Stimulated activated CD4-positive, alpha-beta T cell treated with anti-CD3 and anti-CD28 coated beads, Interleukin-1b, Interleukin-23, amount 100 ng/mL, for 24 hours (primary cell): ENCODE measurements at places on chromosomes 6 and 20.

DNA sequence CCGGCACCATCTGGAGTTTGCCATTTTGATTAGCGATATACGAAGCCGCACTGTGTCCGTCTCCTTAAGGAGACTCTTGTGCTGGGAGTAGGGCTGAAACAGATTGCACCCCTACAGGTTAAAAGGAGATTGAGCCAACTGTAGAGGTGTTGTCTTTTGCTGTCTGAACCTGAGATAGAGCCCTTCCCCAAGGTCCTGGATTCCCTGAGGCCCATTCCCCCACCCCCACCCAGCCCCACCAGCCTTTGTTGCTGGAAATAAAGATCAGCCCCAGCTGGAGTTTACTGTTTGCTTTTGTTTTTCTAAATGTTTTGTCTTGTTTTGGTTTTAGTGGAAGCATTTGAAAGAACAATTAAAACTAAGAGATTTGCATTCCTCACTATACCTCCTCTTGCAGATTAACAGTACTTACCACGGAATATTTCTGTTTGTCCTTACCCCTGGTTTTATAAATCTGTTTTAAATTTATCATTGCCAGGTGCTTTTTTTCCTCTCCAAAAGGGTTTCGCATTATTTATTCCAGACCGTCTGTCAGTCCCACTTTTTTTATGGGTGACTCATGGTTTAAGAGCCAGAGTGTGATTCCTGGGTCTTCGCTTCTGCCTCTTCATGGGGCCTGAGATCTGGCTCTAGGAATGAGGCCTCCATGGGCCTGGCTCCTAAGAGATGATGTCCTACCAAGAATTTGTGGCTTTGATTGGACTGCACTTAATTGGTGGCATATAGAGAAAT, 169.2 kb downstream of the DTNBP1 start:
- no peak for DNase-seq

- no peak for DNase-seq
These were observed 2.7 kb upstream of the TUBB2A start for GRCh38 chr6:3159805-3160781.

- DNase-seq, result no peak
These were observed 5.6 kb upstream of the TREML4 start for GRCh38 chr6:41222513-41222912.

- DNase-seq, result no peak
These were observed 1.7 kb upstream of the PIM1 start for GRCh38 chr6:37168163-37168758.

DNA sequence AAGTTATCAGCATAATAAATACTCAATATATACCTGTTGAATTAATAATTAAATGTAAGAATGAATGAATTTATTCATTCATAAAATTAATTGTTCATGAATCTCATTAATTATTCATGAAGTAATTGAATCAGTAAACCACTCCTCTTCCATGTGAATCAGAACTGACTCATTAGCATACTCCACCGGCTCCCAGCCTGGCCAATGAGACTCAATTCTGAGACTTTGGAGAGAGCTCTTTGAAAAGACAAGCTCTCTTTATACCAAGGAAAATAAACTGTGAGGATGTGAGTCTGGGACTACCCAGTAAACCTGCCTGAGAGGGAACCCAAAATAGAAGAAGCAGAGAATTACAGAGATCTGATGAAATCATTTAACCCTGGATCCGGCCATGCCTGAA, 8.4 kb upstream of the SLC2A10 start:
- no peak for DNase-seq

DNA sequence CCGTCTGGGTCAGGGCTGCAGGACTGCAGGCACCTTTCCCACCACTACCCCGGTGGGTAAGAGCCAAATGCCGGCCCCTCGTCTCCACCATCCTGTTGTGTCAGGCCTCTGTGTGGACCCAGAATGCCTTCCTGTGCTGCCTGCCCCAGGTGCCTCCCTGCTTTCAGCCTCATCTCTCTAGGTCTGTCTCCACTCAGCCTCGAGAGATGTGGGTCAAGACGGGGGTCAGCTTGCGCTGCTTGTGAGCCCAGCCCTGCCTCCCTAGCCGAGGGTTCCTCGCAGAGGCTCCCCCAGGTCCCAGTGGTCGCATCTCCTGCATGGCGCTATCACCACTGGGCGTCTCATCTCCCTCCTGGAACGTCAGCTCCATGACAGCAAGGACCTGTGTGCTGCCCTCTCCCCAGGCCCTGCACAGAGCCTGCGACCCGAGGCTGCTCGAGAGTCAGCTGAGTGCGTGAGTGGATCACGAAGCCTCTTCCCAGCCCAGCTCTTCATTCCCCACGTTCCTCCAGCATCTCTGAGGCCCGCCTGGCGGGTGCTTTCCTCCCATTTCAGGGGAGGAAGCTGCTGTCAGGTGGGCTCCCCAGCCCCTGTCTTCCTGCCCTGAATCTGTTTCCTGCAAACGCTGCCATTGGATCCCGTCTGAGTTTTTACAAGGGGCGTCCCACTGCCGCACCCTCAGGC, 38.7 kb upstream of the ZBP1 start:
- no peak for DNase-seq

- DNase-seq, result no peak
These were observed 39.6 kb upstream of the MLN start for GRCh38 chr6:33843131-33844121.

- DNase-seq, result no peak
These were observed 570.7 kb downstream of the HTR1B start for GRCh38 chr6:76892542-76892941.

DNA sequence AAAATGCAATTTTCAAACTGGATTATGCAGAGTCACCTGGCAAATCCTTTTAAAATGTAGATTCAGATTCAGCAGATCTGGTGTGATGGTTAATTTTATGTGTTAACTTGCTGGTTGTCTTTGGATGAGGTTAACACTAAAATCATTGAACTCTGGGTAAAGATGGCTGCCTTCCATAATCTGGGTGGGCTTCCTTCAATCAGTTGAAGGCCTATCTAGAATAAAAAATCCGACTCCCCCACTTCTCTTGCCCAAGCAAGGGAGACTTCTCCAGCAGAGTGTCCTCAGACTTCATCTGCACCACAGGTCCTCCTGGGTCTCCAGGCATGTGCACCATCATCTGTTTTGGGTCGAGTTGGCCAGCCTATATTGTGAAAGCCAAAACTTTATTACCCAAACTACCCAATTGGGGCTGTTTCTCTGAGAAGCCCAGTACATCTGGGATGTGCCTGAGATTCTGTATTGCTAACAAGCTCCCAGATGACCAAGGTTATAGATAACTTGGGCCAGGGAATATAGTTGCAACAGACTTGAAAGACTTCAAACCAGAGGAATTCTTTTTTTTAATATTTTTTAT, 1.6 kb upstream of the SLC17A5 start:
- no peak for DNase-seq

DNA sequence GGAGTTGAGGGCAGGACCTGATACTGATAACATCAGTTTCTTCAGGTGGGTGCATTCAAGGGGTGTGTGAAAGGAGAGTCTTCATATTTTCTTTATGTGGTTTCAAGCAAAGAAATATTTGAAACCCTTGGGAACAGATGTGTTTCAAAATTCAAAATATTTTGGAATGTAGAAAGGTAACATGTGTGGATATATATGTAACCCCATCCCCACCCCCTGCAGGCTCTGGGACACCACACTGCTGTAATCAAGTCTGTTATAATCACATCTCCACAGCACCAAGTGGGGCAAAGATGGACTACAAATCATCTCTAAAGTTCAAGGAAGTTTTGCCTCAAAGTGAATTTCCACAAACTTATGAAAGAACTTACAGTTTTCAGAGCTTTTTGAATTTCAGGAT, 41.1 kb downstream of the CLIC5 start:
- no peak for DNase-seq

GRCh38 chr6:43784049-43784855, 14.2 kb downstream of the VEGFA start:
- no peak for DNase-seq

- no peak for DNase-seq
These were observed 1.1 kb upstream of the SLC22A23 start for GRCh38 chr6:3457710-3458602.

DNA sequence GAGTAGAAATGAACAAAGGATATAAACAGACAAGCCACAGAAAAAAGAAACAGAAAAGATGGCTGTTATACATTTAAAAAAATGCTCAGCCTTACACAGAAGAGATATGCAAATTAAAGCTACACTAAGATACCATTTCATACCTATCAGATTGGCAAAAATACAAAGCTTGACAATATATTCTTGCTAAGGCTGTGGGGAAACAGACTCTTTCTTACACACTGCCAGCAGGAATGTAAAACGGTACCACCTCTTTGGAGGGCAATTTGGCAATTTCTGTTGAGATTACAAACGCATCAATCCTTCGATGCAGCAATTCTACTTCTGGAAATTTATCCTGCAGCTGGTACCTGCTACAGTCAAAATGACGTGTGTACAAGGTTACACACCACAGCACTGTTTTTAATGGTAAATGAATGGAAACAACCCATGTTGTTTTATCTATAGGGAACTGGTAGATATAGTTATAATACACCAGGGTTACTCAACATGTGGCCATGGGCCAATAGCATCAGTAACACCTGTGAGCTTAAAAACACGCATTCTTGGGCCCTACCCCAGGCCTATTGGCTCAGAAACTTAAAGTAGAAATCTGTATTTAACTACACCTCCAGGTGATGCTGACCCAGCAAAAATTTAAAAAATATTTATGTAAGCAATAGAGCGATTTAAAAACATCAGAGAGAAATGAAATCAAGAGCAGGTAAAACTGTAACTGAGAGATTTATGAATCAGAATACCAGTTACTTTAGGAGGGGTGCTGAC, 53.3 kb downstream of the TRAM2 start:
- no peak for DNase-seq

DNA sequence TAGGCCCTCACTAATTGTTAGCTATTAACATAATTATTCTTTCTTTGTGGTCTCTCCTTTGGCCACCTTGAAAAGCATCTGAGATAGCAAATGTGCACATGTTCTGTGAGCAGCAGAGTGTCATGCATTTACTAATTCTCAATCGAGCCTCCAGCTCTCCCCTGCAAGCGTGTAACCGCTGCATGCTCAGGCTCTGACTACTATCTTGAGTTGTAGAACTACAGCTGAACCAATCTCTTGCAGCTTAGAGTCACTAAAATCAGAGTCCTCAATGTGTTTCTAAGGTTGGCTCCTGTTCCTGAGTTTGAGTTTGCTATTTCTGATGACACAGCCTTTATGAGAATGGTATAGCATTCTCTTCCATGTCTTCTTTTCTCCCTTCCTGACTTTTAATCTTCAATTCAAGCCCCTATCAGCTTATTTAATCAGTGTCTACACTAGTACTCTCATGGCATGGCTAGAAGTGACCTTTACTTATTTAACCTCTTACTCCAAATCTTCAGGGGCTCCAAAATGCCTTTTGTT, 65.5 kb downstream of the PPP1R3G start:
- DNase-seq, result no peak

- DNase-seq, result no peak
These were observed 259.9 kb downstream of the GJA1 start for GRCh38 chr6:121695329-121695728.

DNA sequence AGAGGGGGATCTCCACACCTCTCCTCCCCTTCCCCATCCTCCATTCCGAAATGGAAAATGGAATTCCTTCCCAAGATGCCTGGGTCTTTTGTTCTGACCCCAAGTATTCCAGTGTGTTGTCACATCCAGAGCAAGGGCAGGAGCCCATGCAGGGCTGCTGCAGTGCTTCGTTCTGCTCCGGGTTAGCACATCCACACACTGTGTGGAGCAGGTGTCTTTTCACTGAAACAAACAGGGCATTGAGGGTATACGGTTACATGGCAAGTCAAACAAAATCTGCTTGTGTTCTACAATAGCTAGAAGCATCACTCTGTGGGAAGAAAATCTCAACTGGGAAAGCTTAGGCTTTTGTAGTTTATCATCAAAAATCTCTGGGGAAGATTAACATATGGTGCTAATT, 56.9 kb downstream of the LYRM2 start:
- DNase-seq, result no peak

DNA sequence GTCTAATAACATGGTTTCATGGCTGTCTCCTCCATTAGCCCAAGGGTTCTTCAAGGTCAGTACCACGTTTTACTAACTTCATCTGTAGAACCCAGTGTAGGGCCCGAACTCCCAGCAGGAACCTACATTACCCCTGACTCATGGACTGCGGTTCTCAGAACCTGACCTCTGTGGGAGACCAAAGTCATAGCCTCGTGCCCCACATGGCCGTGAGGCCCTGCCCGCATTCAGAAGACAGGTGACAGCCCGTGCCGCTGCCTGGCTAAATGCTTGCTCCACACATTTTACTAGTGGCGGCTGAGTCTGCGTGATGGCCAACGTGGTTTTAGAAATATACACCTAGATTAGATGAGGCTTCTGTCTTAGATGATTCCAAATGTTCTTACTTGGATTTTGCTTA, 94.9 kb downstream of the CDH4 start:
- DNase-seq, result no peak

GRCh38 chr6:452301-453067, 60.9 kb downstream of the IRF4 start:
- DNase-seq, result no peak

- DNase-seq, result no peak
These were observed 29.4 kb upstream of the KIF3B start for GRCh38 chr20:32248043-32248442.

- DNase-seq, result no peak
These were observed 7.1 kb upstream of the AFDN start for GRCh38 chr6:167819576-167819975.

DNA sequence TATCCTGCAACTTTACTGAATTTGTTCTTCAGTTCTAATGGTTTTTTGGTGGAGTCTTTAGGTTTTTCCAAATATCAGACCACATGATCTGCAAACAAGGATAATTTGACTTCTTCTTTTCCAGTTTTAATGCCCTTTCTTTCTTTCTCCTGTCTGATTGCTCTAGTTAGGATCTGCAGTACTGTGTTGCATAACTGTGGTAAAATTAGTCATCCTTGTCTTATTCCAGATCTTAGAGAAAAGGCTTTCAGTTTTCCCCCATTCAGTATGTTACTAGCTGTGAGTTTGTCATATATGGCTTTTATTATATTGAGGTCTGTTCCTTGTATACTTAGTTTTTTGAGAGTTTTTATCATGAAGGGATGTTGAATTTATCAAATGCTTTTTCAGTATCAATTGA, 4.3 kb downstream of the MICA start:
- no peak for DNase-seq

- no peak for DNase-seq
These were observed 72.7 kb upstream of the GATA5 start for GRCh38 chr20:62548471-62548870.

GRCh38 chr6:157013649-157014304, 236.6 kb downstream of the ARID1B start:
- DNase-seq, result no peak

DNA sequence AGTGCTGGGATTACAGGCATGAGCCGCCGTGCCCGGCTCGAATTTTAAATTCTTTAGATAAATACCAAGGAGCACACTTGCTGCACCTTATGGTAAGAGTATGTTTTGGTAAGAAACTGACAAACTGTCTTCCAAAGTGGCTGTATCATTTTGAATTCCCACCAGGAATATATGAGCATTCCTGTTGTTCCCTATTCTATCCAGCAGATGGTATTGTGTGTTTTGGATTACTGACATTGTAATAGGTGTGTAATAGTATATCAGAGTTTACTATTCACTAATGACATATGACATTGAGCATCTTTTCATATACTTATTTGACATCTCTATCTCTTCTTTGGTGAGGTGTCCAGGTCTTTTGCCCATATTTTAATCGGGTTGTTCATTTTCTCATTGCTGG, 40.5 kb downstream of the TGM6 start:
- DNase-seq, result no peak
